A673 (cell line): ENCODE measurements at places on chromosomes 5 and 9. TPM values are rescaled to one million over a fixed set of nuclear protein-coding genes. Genes with fewer than 3 reads are reported as not detected.

DNA sequence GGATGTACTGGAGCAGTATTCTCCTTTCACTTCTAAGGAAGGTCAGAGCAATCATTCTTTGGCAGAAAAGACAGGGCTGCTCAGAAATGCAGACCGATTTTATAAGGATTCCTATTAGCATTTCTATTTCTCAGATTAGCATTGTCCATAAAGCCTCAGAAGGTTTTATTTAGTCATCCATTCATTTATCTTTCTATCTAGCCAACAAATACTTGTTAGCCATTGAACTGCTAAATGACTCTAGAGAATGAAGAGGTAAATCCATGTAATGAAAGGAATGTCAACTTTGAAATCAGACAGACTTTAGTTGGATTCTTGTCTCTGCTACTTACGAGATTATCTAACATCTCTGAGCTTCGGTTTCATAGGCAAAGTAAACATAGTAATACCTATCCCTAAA, 165.2 kb downstream of the SLC25A46 start:
- no peak overlapping the region for H3K27ac ChIP-seq
- no peaks in the 10 kb centered on the region for H3K4me1 ChIP-seq
- no peak for DNase-seq
- no peaks in the 10 kb centered on the region for H3K36me3 ChIP-seq
- H3K4me3 ChIP-seq: no peak overlapping the region
- peaks cover 8% of the 10 kb centered on the region for H3K27me3 ChIP-seq

GRCh38 chr5:178356431-178356872, 123.8 kb upstream of the PHYKPL start:
- H3K36me3 ChIP-seq: no peaks in the 10 kb centered on the region
- no peaks in the 10 kb centered on the region for H3K27me3 ChIP-seq

DNA sequence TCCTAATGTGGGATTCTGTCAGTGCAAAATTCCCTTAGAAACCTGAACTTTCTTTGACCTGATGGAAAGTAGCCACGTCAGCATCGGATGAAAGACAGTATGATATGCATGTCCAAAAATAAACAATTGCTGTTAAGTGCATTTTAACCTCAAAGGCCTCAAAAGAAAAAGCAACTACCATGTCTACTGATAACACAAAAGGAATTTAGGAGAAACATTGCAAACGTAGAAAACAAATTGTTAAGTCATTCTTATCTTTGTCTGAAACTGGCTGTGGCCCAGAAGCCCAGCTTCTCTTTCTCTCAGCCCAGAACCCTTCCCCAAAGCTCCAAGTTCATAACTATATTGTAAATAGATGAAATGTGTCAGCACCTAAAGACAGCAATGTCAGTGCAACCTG, 11.1 kb upstream of the LHFPL2 start:
- H3K36me3 ChIP-seq: no peaks in the 10 kb centered on the region
- H3K4me1 ChIP-seq: no peaks in the 10 kb centered on the region
- no peaks in the 10 kb centered on the region for H3K27me3 ChIP-seq
- H3K27ac ChIP-seq: no peak overlapping the region
- DNase-seq: no peak
- no peak overlapping the region for H3K4me3 ChIP-seq

- H3K4me1 ChIP-seq: peaks cover 6% of the 10 kb centered on the region
- DNase-seq: peak; percentile 29
- H3K27me3 ChIP-seq: no peaks in the 10 kb centered on the region
- peak overlapping the region; percentile 72 for H3K4me3 ChIP-seq
- H3K27ac ChIP-seq: no peak overlapping the region
- no peaks in the 10 kb centered on the region for H3K36me3 ChIP-seq
Observed at GRCh38 chr5:181203777-181204112, 1.3 kb downstream of the TRIM7 start.

- no peaks in the 10 kb centered on the region for H3K4me1 ChIP-seq
- H3K27me3 ChIP-seq: no peaks in the 10 kb centered on the region
- DNase-seq: peak; percentile 63
- peak overlapping the region; percentile 22 for H3K27ac ChIP-seq
- H3K36me3 ChIP-seq: peaks cover 32% of the 10 kb centered on the region
- no peak overlapping the region for H3K4me3 ChIP-seq
Observed at GRCh38 chr5:142000704-142001484, 11.9 kb downstream of the GNPDA1 start.

GRCh38 chr9:128689293-128689774, 312 bp downstream of the SET start:
- H3K27ac ChIP-seq: peak overlapping the region; percentile 95
- H3K4me1 ChIP-seq: peaks cover 28% of the 10 kb centered on the region
- H3K36me3 ChIP-seq: peaks cover 36% of the 10 kb centered on the region
- peak overlapping the region; percentile 93 for H3K4me3 ChIP-seq
- DNase-seq: no peak

- no peaks in the 10 kb centered on the region for H3K36me3 ChIP-seq
- no peaks in the 10 kb centered on the region for H3K4me1 ChIP-seq
- no peak for DNase-seq
- H3K4me3 ChIP-seq: no peak overlapping the region
- H3K27me3 ChIP-seq: no peaks in the 10 kb centered on the region
Observed at GRCh38 chr5:169655353-169655752, 18.3 kb downstream of the DOCK2 start.

GRCh38 chr5:176574297-176574591, 25.1 kb downstream of the CDHR2 start:
- H3K4me3 ChIP-seq: no peak overlapping the region
- no peak for DNase-seq
- no peaks in the 10 kb centered on the region for H3K4me1 ChIP-seq
- no peaks in the 10 kb centered on the region for H3K27me3 ChIP-seq
- H3K36me3 ChIP-seq: no peaks in the 10 kb centered on the region

- peaks cover 12% of the 10 kb centered on the region for H3K4me1 ChIP-seq
- no peak overlapping the region for H3K27ac ChIP-seq
- DNase-seq: no peak
- H3K4me3 ChIP-seq: no peak overlapping the region
Observed at GRCh38 chr5:158995694-158996173, 104.0 kb downstream of the EBF1 start.

- H3K27me3 ChIP-seq: peaks cover 21% of the 10 kb centered on the region
- no peak overlapping the region for H3K4me3 ChIP-seq
- peak; percentile 73 for DNase-seq
- no peaks in the 10 kb centered on the region for H3K36me3 ChIP-seq
- H3K27ac ChIP-seq: no peak overlapping the region
Observed at GRCh38 chr5:64612344-64612961, 77.8 kb upstream of the SHISAL2B start.

GRCh38 chr5:169921949-169922348, 58.3 kb downstream of the INSYN2B start:
- H3K27me3 ChIP-seq: no peaks in the 10 kb centered on the region
- no peak overlapping the region for H3K4me3 ChIP-seq
- no peaks in the 10 kb centered on the region for H3K36me3 ChIP-seq

DNA sequence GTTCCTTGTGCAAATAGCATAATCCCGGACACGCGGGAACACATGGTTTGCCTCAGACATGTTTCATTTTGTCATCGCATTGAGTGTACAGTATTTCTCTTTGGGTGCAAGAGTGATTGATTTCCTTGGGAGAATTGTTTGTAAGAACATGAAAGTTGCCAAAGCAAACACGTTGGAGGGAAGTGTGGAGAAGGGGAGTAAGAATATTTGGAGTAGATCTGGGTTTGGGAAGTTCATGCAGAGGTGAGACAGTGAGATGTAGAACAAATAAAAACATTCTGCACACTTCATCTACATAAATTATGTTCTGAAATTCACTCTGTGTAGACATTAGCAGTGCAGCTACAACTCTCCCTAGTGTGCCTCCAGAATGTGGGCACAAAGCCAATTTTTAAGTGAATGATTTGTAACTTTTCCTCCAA, 24.0 kb downstream of the FOXD1 start:
- no peak overlapping the region for H3K27ac ChIP-seq
- no peak for DNase-seq
- peaks cover 29% of the 10 kb centered on the region for H3K27me3 ChIP-seq
- H3K4me1 ChIP-seq: no peaks in the 10 kb centered on the region
- H3K36me3 ChIP-seq: no peaks in the 10 kb centered on the region

- H3K4me3 ChIP-seq: no peak overlapping the region
- no peaks in the 10 kb centered on the region for H3K27me3 ChIP-seq
- no peak overlapping the region for H3K27ac ChIP-seq
- DNase-seq: peak; percentile 66
- no peaks in the 10 kb centered on the region for H3K4me1 ChIP-seq
Observed at GRCh38 chr9:32581512-32582143, 8.7 kb upstream of the NDUFB6 start.

DNA sequence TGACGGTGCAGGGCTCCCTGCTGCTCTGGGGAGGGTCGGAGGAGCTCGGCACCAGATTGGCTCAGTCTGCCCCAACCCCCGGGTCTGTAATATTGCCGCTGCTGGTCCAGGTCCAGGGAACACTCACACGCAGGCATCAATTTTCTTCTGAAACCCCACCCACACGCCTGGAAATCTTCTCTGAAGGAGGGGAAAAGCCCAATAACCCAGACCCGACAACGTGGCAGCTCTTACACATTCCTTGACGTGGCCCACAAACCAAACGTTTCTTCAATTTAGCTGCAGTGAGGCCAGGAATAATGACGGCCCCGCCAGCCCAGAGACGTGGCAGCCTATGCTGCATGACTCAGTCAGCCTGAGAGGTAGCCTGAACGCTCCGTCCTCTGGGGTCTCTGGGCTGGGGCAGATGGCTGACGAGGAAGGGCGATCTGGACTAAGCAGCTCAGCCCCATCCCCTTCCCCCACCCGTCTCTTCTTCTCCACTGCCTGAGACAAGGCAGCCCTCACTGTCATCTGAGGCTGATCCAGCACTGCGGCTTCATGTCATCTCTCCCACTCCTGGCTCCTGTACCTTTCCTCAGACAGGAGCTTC, 9.9 kb upstream of the SPARC start:
- H3K36me3 ChIP-seq: no peaks in the 10 kb centered on the region
- no peaks in the 10 kb centered on the region for H3K27me3 ChIP-seq
- no peak overlapping the region for H3K4me3 ChIP-seq
- peak overlapping the region; percentile 28 for H3K27ac ChIP-seq
- H3K4me1 ChIP-seq: peaks cover 22% of the 10 kb centered on the region

DNA sequence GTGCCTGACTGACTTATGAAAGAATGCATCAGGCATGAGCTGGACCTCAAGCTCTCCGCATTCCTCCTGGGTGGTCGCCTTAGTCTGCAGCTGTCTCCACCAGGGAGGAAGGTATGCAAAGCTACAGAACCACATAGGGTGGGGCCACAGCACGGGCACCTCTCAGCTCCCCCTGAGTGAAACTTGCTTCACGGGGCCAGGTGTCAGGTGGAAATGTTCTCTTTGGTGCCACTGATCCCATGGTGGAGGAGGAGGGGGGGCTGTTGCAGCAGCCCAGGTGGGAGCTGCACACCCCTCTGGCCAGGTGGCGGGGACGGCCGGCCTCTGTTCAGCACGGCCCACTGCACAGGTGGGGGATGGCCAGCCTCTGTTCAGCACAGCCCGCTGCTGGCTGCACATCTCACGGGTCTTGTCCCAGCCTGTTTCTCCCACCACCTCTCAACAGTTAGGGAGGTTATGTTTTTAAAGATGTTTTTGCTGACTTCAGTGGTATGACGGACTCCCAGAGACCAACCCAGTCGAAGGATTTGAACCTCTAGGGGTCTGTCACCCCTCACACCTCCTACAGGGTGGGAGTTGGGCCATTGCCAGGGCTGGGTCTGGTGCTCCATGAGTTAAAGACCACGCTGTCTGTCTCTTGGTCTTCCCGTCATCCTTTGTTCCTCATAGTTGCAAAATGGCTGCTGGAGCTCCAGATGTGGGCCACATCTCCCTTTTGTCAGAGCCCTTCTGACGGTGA, 34.3 kb downstream of the MRPL36 start:
- H3K4me1 ChIP-seq: no peaks in the 10 kb centered on the region
- H3K4me3 ChIP-seq: no peak overlapping the region
- no peaks in the 10 kb centered on the region for H3K36me3 ChIP-seq
- no peak for DNase-seq
- peaks cover 74% of the 10 kb centered on the region for H3K27me3 ChIP-seq

GRCh38 chr5:143057580-143057999, 287.4 kb downstream of the ARHGAP26 start:
- H3K4me3 ChIP-seq: no peak overlapping the region
- no peak for DNase-seq
- no peaks in the 10 kb centered on the region for H3K36me3 ChIP-seq
- H3K27me3 ChIP-seq: no peaks in the 10 kb centered on the region
- peaks cover 43% of the 10 kb centered on the region for H3K4me1 ChIP-seq

- peak; percentile 86 for DNase-seq
- peak overlapping the region; percentile 45 for H3K27ac ChIP-seq
- no peak overlapping the region for H3K4me3 ChIP-seq
- H3K4me1 ChIP-seq: peaks cover 57% of the 10 kb centered on the region
- no peaks in the 10 kb centered on the region for H3K36me3 ChIP-seq
- no peaks in the 10 kb centered on the region for H3K27me3 ChIP-seq
Observed at GRCh38 chr9:79630521-79631403, 59.0 kb downstream of the TLE4 start.

DNA sequence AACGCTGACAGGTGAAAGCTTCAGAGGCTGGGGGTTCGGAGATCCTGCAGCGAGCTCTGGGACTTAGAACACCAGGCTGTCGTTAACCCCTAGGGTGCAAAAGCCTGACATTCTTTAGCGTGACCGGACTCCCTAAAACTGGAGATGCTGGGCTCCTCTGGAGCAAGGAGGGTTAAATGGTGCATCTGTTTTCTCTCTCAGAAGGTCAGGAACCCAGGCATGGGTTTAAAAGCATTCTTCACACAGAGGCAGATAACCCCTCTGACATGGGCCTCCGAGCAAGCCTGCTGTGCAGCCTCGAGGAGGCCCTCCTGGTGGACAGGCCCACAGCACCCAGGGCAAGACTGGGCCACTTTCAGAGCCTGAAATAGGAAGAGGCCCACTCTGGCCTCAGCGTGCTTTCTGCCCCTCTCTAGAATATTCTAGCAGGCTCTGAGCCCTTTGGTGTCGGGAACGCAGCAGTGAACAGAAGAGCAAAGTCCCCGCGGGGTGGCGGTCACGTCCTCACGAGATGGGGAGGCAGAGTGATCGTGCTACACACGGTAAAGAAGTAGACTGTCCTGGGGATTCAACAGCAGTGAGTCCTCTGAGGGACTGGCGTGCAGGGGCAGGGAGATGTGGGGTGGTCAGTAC, 124.8 kb downstream of the COL23A1 start:
- no peaks in the 10 kb centered on the region for H3K4me1 ChIP-seq
- no peaks in the 10 kb centered on the region for H3K27me3 ChIP-seq
- H3K4me3 ChIP-seq: no peak overlapping the region
- DNase-seq: no peak

DNA sequence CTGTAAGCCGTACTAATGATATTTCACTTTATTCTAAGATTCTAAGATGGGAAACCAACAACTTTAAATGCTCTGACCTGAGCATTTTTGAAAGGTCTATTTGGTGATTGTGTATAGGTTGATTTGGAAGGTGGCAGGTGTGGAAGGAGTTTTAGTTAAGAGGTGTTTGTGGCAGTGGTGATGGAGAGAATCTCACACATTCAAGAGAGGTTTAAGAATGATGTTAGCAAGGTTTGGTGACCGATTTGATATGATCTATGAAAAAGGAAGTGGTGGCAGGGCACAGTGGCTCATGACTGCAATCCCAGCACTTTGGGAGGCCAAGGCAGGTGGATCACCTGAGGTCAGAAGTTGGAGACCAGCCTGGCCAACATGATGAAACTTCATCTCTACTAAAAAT, 319.2 kb upstream of the CD180 start:
- H3K4me1 ChIP-seq: peaks cover 10% of the 10 kb centered on the region
- no peak for DNase-seq
- H3K4me3 ChIP-seq: no peak overlapping the region
- no peaks in the 10 kb centered on the region for H3K27me3 ChIP-seq

Gene MYMK
- not detected in 2 replicates for total RNA-seq

Gene RNF145
- 103 and 132 TPM in 2 replicates for total RNA-seq

Gene ZNF622
- total RNA-seq: 31.3 and 36.0 TPM in 2 replicates

Gene SNCAIP
- not detected in 2 replicates for total RNA-seq

Gene PCA3
- total RNA-seq: not detected in 2 replicates

Gene CDK7
- 32.7 and 35.8 TPM in 2 replicates for total RNA-seq

Gene GARIN3
- not detected in 2 replicates for total RNA-seq

Gene RLN1
- not detected in 2 replicates for total RNA-seq

Gene ATG12
- total RNA-seq: 55.8 and 59.6 TPM in 2 replicates
